ENCODE measurements at places on chromosomes 7 and 10.

- DNase-seq, result no peak
Measured at GRCh38 chr7:55105952-55106351, 87.1 kb downstream of the EGFR start.

- no peak for DNase-seq
Measured at GRCh38 chr10:9561821-9562505, 1455.7 kb upstream of the CELF2 start.

DNA sequence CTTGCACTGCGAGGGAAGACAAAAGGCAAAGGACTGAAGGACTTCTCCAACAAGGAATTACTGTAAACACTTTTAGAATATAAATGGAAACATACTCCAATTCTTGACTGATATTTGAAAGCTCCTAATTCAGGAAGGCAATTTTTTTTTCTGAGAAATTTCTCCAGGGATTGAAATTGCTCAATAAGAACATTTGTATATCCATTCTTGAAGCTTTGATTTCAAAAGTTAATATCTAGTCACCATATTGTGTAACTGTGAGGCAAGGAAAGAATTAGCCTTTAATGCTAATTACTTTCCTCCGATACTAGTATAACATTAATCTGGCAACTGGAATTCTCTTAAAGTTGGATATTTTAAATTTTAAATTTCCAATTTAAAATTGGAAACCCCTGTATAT lies 188.4 kb upstream of the COL1A2 start:
- DNase-seq, result no peak

DNA sequence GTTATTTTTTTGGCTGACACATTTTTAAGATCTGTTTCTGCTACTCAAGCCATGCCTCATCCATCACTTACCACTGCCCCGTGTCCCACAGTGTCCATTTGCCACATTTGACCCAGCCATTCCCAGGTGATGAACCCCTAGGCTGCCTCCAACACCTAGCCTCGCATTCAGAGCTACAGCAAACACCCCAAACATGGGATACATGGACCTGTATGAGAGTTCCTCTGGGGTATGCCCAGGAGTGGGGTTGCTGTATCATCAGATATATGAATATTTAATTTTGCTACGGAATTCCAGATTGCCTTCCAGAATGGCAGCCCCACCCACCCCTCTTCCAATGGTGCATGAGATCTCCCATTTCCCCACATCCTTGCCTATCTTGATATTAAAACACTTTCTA lies 190.1 kb upstream of the RNF32 start:
- DNase-seq, result no peak

Data from endothelial cell (in vitro differentiated cells).